ENCODE measurements at places on chromosomes 16 and 17. TPM values are rescaled to one million over a fixed set of nuclear protein-coding genes. Genes with fewer than 3 reads are reported as not detected.
A peak's percentile ranks its signal among the peaks of the same experiment; 100 is the strongest.

SPSB3 gene
- 38.4 TPM for total RNA-seq

GRCh38 chr17:56834380-56835263 is 671 bp downstream of the DGKE start:
- H3K36me3 ChIP-seq: no peaks in the 10 kb centered on the region
- H3K27ac ChIP-seq: peak overlapping the region; percentile 74
- peak overlapping the region; percentile 78 for H3K4me3 ChIP-seq
- peaks cover 2% of the 10 kb centered on the region for H3K4me1 ChIP-seq
- peak; percentile 68 for DNase-seq

- H3K4me3 ChIP-seq: no peak overlapping the region
- no peak for DNase-seq
- no peaks in the 10 kb centered on the region for H3K27me3 ChIP-seq
- H3K4me1 ChIP-seq: peaks cover 8% of the 10 kb centered on the region
- peaks cover 25% of the 10 kb centered on the region for H3K36me3 ChIP-seq
Measured at GRCh38 chr17:82664276-82664575, 16.0 kb upstream of the WDR45B start.

CACNA1G gene
- total RNA-seq: not detected

DNA sequence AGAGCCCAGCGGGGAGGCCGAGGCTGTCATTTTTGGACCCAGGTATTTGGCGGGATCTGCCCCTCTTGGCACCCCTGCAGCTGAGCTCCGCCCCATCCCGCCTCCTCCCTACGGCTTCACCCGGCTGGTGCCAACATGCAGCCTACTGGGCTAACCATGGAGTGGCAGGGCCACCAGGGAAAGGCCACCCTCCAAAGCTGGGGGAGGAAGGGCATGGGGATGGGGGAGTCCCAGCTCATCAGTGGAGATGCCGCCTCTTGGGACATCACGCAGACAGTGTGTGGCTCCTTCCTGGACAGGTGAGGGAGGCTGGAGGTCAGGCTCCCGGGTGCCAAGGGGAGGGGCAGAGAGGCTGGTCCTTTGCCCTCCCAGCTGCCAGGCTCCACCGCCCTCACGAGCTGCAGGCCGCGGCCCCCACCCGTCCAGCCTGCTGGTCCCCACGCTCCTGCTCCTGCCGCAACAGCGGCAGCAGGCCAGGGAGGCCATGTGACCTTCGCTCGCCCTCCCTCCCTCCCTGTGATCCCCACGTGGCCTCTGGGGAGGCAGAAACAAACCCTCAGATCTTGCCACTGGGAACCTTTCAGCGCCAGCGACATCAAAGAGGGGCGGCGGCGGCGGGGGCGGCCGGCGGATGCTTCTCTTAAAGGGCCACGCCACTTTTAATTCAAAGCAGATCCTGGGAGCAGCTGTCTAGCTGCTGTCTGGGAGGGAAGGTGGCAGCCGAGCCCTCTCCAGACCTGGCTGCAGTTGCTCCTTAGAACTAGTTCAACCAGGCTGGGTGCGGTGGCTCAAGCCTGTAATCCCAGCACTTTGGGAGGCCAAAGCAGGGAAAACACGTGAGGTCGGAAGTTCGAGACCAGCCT is 6.8 kb upstream of the NOTUM start:
- peaks cover 22% of the 10 kb centered on the region for H3K4me1 ChIP-seq
- H3K36me3 ChIP-seq: no peaks in the 10 kb centered on the region
- peak; percentile 90 for DNase-seq
- H3K4me3 ChIP-seq: peak overlapping the region; percentile 38
- no peaks in the 10 kb centered on the region for H3K27me3 ChIP-seq

DNA sequence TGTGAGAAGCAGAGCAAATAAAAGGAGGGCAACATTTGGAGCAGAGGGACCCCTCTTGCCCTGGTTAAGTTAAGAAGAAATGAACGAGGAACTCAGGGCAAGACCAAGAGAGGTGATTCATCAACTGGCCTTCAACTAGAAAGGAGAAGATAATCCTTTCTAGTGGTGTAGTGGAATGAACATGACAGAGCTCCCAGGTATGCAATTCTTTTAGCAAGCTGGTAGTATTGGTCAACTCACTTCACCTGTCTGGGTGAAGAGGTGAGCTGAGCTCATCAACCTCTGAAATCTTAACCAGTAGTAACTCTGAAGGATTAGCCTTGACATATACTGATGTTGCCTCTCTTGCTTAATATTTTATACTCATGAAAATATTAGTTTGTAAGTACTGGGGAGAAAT is 1024.7 kb upstream of the GOT2 start:
- H3K4me1 ChIP-seq: no peaks in the 10 kb centered on the region
- H3K27me3 ChIP-seq: no peaks in the 10 kb centered on the region
- no peak overlapping the region for H3K4me3 ChIP-seq
- H3K27ac ChIP-seq: no peak overlapping the region

DNA sequence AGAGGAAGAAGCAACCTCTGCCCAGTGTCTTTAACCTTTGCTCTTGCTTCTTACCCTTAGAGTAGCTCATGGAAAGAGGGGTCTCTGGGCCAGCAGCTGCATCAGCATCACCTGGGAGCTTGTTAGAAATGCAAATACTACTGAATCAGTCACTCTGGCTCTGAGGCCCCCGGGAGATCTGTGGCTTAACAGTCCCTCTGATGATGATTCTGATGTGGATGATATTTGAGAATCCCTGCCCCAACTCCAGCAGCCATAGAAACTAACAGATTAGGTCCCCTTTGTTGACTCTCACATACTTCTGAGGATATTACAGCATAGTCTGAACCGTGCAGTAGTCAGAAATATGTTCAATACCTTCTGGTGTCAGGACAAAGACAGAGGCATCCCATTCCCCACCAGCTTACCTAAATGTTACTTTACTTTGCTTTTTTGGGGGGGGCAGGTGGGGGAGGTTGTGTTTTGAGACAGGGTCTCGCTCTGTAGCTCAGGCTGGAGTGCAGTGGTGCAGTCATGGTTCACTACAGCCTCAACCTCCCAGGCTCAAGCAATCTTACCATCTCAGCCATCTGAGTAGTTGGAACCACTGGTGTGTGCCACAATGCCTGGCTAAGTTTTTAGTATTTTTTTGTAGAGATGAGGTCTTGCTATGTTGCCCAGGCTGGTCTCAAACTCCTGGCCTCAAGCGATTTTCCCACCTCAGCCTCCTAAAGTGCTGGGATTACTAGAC is 220.1 kb downstream of the CCDC182 start:
- H3K4me1 ChIP-seq: peaks cover 22% of the 10 kb centered on the region
- H3K27ac ChIP-seq: peak overlapping the region; percentile 64
- H3K27me3 ChIP-seq: no peaks in the 10 kb centered on the region
- H3K36me3 ChIP-seq: no peaks in the 10 kb centered on the region
- no peak for DNase-seq
- peak overlapping the region; percentile 25 for H3K4me3 ChIP-seq

CRISPLD2 gene
- total RNA-seq: 10.2 TPM

BRCA1 gene
- total RNA-seq: 2.3 TPM

- no peak overlapping the region for H3K4me3 ChIP-seq
- H3K27ac ChIP-seq: no peak overlapping the region
- H3K4me1 ChIP-seq: no peaks in the 10 kb centered on the region
- H3K36me3 ChIP-seq: no peaks in the 10 kb centered on the region
Measured at GRCh38 chr17:12618557-12618956, 47.1 kb upstream of the MYOCD start.

DNA sequence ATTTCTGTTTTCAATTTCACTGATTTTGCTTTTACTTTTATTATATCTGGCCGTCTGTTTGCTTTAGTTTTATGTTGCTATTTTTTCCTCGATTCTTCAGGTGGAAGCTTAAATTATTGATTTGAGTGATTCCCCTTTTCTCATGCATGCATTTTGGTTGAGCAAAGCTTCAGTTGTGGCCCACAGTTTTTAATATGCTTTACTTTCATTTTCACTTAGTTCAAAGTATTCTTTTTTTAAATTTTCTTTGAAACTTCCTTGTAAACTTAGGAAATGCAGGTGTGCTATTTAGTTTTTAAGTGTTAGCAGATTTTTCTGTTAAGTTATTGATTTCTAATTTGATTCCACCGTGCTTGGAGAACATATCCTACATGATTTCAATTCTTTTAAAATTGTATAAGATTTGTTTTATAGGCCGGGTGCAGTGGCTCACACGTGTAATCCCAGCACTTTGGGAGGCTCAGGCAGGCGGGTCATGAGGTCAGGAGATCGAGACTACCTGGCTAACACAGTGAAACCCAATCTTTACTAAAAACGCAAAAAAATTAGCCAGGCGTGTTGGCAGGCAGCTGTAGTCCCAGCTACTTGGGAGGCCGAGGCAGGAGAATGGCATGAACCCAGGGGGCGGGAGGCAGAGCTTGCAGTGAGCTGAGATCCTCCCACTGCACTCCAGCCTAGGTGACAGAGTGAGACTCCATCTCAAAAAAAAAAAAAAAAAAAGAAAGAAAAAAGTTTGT is 531.2 kb downstream of the KIF2B start:
- no peak overlapping the region for H3K27ac ChIP-seq
- H3K4me3 ChIP-seq: no peak overlapping the region
- no peaks in the 10 kb centered on the region for H3K4me1 ChIP-seq
- H3K27me3 ChIP-seq: no peaks in the 10 kb centered on the region
- no peak for DNase-seq
- no peaks in the 10 kb centered on the region for H3K36me3 ChIP-seq

DNA sequence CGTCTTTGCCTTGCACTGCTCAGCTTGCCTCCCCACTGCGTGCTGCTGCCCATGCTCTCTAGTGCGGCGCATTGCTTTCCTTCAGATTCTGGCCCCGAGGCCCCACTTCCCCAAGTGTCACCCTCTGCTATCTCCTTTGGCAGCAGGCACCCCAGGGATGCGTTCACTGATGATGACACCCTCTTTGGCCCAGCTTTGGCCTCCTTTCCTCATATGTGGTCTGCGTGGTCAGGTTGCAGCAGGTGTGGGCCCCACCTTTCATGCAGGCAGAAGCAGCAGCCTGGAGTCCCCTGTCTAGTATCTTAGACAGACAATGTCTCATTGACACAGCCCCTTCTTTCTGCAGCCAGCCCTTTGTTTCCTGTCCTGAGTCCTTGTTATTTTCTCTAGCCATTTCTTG is 4.8 kb upstream of the CCL3 start:
- no peak overlapping the region for H3K27ac ChIP-seq
- no peaks in the 10 kb centered on the region for H3K27me3 ChIP-seq
- no peaks in the 10 kb centered on the region for H3K4me1 ChIP-seq
- DNase-seq: no peak
- no peak overlapping the region for H3K4me3 ChIP-seq

DHRS7B gene
- 39.7 TPM for total RNA-seq

- H3K27ac ChIP-seq: peak within 1 kb of the TSS; percentile 99
- no peak for DNase-seq
- no peaks in the 10 kb centered on the region for H3K27me3 ChIP-seq
- no peaks in the 10 kb centered on the region for H3K36me3 ChIP-seq
- peaks cover 52% of the 10 kb centered on the region for H3K4me1 ChIP-seq
- H3K4me3 ChIP-seq: peak within 1 kb of the TSS; percentile 89
Measured at GRCh38 chr16:31216422-31217135, at the start of gene PYDC1. Gene PYDC1 (minus strand): TSS chr16:31217135. CDS start chr16:31217028, 107 bp downstream.

GRCh38 chr16:67388591-67388990 is 4.7 kb downstream of the TPPP3 start:
- H3K27ac ChIP-seq: no peak overlapping the region
- no peaks in the 10 kb centered on the region for H3K36me3 ChIP-seq
- peaks cover 22% of the 10 kb centered on the region for H3K4me1 ChIP-seq
- H3K4me3 ChIP-seq: no peak overlapping the region
- no peak for DNase-seq

GRCh38 chr17:29682054-29682453 is 59.3 kb upstream of the CORO6 start:
- no peaks in the 10 kb centered on the region for H3K36me3 ChIP-seq
- no peak overlapping the region for H3K4me3 ChIP-seq
- H3K27ac ChIP-seq: peak overlapping the region; percentile 88
- no peak for DNase-seq
- H3K4me1 ChIP-seq: peaks cover 63% of the 10 kb centered on the region

GRCh38 chr17:9900784-9901183 is 4.3 kb downstream of the RCVRN start:
- no peaks in the 10 kb centered on the region for H3K4me1 ChIP-seq
- no peaks in the 10 kb centered on the region for H3K36me3 ChIP-seq
- H3K4me3 ChIP-seq: no peak overlapping the region

DNA sequence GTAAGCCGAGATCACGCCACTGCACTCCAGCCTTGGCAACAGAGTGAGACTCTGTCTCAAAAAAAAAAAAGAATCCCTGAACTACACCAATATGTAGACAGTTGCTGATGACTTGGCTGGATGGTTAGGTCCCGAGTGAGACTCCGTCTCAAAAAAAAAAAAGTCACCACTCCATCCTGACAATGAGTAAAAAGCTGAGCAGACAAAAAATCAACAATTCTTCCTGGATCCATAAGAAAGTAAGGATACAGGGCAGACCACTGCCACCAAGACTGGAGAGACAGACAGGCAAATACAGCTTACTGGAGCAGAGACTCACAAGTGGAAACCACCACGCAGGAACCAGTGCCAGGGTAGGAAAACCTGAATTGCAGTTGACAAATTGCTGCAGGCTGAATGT is 67.1 kb upstream of the ERCC4 start:
- H3K4me3 ChIP-seq: no peak overlapping the region
- no peak for DNase-seq
- no peaks in the 10 kb centered on the region for H3K4me1 ChIP-seq

GRCh38 chr17:67711916-67712315 is 5.8 kb upstream of the NOL11 start:
- no peaks in the 10 kb centered on the region for H3K4me1 ChIP-seq
- no peaks in the 10 kb centered on the region for H3K27me3 ChIP-seq
- no peak overlapping the region for H3K27ac ChIP-seq
- no peak overlapping the region for H3K4me3 ChIP-seq
- no peak for DNase-seq
- no peaks in the 10 kb centered on the region for H3K36me3 ChIP-seq

DNA sequence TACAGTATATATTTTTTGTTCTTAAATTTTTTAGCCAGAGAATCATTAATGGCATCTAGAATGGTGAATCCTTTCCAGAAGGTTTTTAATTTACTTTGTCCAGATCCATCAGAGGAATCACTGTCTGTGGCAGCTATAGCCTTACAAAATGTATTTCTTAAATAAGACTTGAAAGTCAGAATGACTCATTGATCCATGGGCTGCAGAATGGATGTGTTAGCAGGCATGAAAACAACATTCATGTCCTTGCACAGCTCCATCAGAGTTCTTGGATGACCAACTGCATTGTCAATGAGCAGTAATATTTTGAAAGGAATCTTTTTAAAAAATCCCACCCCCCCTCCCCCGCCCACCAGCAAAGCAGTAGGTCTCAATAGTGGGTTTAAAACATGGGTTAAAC is 51.4 kb downstream of the CACNG1 start:
- no peak for DNase-seq
- no peaks in the 10 kb centered on the region for H3K27me3 ChIP-seq
- no peaks in the 10 kb centered on the region for H3K36me3 ChIP-seq
- no peak overlapping the region for H3K4me3 ChIP-seq
- peaks cover 41% of the 10 kb centered on the region for H3K4me1 ChIP-seq

- H3K27me3 ChIP-seq: no peaks in the 10 kb centered on the region
Measured at GRCh38 chr16:58605562-58605961, 24.1 kb downstream of the CNOT1 start.

DNA sequence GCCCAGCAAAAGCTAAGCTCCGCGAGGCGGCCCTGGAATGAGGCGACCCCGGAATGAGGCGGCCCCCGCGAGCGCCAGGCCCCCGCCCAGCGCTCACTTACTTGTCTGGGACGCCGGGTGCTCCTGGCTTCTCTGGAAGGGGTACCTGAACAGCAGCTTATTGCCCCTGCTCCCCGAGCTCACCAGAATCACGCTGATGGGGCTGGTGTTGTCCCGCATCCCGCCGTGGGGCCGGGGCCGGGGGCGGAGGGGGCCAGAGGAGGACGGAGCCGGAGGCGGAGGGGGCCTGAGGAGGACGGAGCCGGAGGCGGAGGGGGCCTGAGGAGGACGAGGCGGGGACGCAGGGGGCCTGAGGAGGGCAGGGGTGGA is 440 bp downstream of the NPRL3 start:
- H3K4me1 ChIP-seq: peaks cover 12% of the 10 kb centered on the region
- peak overlapping the region; percentile 89 for H3K27ac ChIP-seq
- DNase-seq: peak; percentile 65

GRCh38 chr17:65953316-65954147 is 238.4 kb downstream of the CEP112 start:
- no peaks in the 10 kb centered on the region for H3K27me3 ChIP-seq
- no peaks in the 10 kb centered on the region for H3K36me3 ChIP-seq
- H3K4me1 ChIP-seq: no peaks in the 10 kb centered on the region
- DNase-seq: no peak
- no peak overlapping the region for H3K4me3 ChIP-seq
